ENCODE measurements at places on chromosomes 7 and 10.
A peak's percentile ranks its signal among the peaks of the same experiment; 100 is the strongest.

DNA sequence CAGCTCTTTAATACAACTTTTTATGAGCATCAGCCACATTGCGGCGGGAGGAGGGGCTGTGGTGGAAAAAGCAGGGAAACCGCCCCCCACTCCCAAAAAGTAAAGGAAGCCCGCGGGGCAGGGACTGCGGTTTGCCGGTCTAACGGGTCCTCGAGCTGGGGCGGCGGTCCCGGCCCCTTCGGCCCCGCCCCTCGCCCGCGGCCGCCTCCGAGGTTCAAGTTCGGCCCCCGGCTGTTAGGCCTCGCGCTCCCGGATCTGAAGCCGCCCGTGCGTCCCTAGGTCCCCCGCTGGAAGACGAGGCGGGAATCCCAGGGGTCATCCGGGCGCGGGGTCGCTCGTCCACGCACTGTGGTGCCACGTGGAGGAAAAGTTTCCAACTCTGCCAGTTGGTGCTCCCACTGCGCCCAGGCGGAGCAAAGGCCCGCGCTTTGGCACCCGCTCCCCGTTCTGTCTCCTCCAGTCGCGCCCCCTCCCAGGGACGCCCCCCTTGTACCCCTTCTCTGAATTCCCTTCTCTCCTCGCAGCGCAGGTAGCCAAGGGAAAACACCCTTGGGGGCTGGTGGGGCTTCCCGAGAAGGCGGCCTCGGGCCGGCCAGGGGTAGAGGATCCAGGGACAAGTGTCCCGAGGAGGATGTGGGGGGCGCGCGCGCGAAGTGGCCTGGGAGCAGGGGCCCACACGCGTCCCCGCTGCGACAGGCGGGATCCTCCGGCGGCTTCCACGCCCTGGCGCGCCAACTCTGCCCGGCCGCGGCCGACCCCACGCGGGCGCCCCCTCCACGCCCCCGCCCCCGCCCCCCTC is 798 bp upstream of the AUTS2 start:
- peak; percentile 30 for DNase-seq

DNA sequence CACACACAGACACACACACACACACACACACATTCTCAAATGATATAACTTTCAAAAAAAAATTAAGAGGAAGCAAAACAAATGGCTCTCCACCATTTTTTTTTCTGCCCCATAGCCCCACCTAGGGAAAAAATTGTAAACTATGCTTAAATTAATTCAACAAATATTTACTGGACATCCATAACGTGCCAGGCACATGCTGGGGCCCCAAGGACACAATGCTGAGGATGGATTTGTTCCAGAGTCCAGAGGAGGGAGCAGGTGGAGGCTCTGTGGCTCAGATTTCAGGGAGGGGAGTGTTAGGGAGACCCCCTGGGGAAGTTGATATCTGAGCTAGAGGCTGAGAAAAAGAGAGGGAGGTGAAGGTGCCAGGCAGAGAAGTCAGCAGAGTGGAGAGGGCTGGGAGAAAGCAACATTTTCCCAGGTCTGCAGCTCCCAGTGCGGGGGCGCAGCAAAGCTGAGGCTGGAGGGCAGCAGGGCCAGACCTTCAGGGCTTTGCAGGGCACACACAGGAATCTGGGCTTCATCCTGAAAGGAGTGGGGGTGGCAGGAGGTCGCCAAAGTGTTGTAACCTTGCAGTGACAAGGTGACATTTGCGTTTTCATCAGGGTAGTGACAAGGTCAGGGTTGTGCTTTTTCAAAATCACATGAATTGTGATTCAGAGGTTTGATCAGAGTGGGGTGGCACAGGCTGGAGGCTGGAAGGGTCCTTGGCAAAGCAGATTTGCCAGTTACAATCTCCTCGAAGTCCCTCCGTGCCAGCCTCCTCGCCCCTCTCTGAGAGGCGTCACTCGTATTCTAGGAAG is 261.6 kb downstream of the WDR11 start:
- DNase-seq = no peak

DNA sequence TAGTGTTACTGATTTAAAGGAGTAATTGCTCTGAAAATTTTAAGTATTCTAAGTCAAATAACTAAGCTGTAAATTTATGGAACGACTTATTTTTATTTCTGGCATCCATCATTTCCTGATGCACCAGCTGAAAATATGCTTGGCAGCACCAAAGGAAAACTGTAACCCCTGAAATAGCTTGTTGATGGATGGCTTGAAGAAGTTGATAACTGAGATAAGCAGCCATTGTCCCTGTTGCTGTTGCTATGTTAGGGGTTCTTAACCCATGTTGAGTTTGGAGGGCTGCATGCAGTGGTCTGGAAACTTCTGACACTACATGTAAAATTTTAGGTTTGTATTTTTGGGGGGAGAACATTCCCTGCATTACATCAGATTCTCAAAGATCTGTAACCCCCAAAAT is 30.6 kb downstream of the RPA3 start:
- no peak for DNase-seq

DNA sequence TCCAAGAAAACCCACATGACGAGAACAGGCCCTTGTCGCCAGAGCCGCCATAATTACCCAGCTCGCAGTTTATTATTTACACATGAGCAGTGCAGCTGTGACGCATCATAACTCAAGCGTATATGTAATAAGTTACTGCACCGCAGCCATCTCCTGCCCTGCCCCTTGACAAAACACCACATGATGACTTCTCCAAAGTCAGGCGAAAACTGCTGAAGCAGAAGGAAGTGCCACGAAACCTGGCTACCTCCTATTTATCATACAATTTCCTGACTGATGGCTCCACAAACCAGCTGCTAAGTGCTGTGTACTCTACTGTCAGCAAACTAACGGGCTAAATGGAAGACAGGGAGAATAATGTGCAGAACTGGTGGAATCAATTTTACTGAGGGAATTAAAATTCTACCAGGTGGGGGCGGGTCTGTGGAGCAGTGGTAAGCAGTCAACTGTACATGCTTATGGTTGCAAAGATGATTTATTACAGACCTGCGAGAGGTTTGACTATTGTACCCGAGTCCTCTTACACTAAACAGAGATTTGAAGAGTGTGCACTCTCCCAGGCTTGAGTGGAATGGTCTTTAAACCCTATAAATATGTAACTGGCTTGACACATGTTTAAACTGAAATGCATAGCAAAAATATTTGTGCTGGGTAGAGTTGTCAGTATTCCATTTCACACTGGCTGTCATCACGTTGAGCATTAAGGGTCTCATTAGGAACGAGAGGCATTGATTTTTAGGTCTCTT is 156.0 kb downstream of the GLI3 start:
- peak; percentile 83 for DNase-seq

DNA sequence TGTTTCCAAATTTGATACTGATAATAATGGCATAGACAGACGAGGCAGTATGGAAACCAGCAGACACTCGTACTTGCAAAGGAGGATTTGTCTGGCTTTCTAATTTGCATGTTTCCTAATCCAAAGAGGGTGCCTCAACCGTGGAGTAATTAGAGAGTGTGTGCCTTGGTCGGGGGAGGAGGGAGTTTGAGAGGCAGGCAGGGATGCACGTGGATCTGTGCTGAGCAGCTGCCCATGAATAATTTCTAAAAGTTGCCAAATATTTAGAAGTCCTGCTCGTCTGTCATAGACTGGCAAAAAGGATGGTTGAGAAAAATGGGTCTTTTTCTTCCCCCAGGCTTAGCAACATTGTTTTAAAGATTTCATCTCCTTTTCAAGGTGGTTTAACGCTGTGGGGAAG is 69.4 kb downstream of the PTPRE start:
- no peak for DNase-seq

DNA sequence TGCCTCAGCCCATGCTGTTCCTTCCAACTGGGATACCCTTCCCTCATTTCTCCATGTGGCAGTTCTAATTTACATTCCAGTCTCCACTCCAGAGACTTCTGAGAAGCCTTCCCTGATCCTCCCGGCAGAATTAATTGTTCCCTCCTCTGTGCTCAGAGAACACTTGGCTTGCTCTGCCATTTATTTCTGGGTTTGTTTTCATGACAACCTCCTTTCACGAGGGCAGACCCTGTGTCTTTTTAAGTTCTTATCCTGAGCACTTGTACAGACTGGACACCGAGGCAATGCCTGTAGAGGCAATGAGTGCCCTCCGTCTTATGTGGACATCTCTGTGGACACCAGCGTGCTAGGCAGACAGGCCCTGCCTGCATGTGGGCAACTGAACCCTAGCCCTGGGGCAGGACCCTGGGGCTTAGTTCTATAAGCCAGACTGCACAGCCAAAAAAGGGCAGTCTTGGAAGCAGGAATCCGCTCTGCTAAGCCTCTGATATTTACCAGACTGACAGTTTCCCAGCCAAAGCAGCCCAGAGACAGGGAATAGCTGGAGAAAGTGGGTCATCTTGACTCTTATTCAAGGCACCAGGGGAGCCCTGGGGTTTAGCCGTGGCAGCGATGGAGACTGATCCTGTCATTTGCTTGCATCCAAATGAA is 474.0 kb downstream of the RPS24 start:
- no peak for DNase-seq

DNA sequence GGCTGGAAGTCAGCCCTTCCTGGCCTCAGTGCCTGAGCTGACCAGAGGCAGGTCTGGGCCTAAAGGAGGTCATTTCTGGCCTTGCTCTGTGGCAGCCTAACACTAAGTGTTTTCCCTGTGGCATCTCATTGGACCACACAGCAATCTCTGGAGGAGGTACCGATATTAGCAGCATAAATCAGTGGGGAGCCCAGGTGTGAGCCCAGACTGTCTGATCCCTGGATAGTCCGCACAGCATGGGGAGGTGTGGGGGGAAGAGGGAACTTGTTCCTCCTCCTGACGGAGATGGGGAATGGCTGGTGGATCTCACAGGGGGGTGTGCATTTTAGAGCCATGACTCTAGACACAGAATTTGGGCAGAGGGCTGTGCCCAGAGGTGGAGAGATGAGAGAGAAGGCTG is 11.0 kb upstream of the PPIF start:
- DNase-seq = no peak

DNA sequence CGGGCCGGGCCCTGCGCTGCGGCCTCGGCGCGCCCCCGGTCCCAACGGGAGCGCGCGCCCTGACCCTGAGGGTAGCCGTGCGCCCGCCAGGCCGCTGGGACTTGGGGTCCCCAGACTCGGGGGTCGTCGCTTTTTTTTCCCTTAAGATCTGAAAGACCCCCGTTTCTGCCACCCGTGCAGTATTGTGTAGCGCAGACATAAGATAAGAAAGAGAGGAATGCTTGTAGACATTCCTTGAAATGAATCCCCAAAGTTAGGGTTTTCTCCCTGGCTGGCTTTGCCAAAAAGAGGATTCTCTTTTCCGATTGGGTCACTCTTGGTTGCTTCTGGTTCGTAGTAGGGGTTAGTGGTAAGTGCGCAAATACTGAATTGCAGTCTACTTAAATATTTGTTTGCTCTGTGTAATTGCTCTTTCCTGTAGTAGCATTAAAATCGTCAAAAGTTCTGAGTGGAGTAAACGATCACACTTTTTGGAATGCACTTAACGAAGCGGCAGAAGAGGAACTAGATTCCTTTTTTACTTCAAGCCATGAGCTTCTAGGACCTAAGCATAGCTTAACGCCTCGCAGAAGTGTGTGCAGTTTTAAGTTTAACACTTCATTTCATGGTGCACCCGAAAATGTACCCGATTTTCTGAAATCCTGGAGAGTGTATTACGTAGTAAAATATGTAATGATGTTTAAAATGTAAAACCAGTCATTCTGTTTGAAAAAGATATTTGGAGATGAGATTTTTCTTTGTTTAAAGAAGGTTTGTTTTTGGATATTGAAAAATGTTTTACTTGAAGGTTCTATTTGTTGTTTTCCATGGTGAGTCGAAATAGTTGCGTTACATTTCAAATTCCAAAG is 1.3 kb downstream of the CUL1 start:
- no peak for DNase-seq

DNA sequence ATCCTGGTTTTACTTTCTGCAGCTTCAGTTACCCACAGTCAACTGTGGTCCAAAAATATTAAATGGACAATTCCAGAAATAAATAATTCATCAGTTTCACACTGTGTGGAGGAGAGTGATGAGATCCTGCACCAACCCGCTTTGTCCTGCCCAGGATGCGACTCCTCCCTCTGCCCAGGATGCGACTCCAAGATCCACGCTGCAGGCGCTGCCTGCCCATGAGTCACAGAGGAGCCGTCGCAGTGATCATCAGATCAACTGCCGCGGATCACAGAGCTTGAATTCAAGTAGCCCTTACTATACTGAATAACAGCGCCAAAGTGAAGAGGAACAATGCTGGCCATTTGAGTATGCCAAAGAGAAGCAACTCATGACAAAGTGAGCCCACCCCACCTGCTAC is 61.5 kb downstream of the GRB10 start:
- no peak for DNase-seq

GRCh38 chr7:107505997-107506673 is 36.3 kb downstream of the GPR22 start:
- DNase-seq = peak; percentile 76

DNA sequence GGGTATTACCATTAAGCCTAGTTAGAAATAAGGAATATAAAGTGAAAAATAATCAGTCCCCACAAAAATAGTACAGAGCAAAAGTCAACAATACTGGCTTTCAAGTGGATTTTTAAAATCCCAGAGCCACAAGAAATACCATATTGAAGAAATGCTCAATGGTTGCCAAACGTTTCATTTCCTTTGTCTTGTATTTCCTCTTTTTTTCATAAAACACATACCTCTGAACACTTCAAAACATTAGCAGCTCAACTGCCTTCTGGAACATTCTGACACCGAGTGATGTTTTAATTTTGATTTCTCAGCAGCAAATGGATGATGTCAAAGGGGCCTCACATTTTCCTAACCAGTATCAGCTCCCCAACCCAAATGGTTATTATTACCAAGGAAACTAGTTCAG is 10.5 kb downstream of the NOD1 start:
- DNase-seq = no peak

GRCh38 chr10:126956712-126957108 is 51.5 kb downstream of the DOCK1 start:
- no peak for DNase-seq

DNA sequence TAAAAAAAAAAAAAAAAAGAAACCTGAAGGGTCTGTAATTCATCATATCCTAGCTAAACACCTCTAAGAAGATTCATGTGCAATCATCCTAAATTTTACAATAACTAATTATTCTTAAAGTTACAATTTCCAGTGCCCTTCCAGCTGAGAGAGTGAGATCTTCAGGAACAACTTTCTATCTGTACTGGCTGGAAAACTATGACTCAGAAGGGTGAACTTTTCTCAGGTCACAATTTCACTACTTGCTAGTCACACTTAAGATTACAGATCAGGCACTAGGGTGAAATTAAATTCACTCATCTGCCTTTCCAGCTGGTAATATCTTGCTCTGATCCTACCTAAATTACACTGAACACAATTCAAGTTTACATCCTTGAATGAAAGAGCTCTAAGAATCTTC is 158.8 kb downstream of the ANK3 start:
- no peak for DNase-seq

All from SHP77 (cell line).